MG63 (cell line): ENCODE measurements at places on chromosomes 7 and 10.

- DNase-seq = no peak
These were observed 309.7 kb upstream of the SHH start for GRCh38 chr7:156121956-156122355.

- no peak for DNase-seq
These were observed 9.5 kb upstream of the TRPV6 start for GRCh38 chr7:142894985-142895593.

- peak; percentile 20 for DNase-seq
These were observed 722 bp downstream of the MDH2 start for GRCh38 chr7:76048668-76048988.

DNA sequence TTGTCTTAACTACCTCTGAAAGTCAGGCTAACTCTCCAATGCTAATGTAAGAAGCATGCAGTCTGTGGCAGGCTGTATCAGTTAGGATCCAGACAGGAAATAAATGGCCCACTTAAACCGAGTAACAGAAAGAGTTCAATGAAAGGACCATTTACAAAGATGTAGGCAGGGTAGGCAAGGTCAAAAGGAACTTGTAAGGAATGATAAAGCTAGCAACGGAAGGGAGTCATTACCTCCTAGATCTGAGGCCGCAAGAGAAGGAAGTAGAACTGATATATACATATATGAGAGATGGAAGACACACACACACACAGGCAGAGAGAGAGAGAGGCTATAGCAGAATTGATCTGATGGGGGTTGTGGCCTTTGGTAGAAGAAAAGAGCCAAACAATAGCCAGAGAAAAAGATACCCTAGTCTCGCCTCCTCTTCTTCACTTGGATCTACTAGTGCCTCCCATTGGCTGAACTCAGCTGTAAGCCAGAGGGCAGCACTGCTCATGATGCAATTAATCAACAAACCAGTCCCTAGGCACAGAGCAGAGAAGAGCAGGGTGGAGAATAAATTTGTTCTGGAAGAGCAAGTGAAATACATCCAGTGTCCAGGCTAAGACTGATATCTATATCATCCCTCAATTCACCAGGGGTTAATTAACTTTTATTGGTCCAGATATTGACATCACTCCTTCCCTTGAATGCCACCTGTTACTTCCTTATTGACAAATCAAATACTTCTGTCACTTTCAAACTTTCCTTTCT is 91.2 kb downstream of the LSMEM1 start:
- DNase-seq = no peak

DNA sequence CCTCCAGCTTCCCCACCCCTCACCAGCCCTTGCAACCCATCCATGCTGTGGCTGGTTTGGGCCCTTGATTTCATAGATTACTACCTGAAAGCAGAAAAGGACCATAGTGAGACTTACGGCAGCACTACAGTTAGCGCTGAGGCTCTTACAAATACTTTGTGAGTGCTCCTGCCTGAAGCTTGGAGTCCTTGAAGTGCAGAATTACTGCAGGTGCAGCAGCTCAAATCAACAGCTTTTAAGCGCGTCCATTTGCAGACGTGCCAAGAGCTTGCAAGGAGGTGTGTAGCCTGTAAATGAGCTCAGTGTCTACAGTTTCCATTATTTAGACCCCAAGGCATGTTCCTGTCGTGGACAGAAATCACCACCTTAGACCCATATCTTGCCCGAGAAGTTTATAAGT is 103.0 kb downstream of the CELF2 start:
- no peak for DNase-seq
